Fibroblast of villous mesenchyme (primary cell): ENCODE measurements at places on chromosomes 16 and 17. TPM values are rescaled to one million over a fixed set of nuclear protein-coding genes. Genes with fewer than 3 reads are reported as not detected.

The ZNF652 gene
- total RNA-seq: 20.6 and 24.6 TPM in 2 replicates

The CES5A gene
- not detected in 2 replicates for total RNA-seq

The CYB561 gene
- total RNA-seq: 11.3 and 12.5 TPM in 2 replicates

The KRT36 gene
- total RNA-seq: under 0.01 TPM in 2 replicates

The RBBP6 gene
- total RNA-seq: 21.3 and 31.1 TPM in 2 replicates

The MOSMO gene
- total RNA-seq: 18.4 and 19.0 TPM in 2 replicates

The LPO gene
- total RNA-seq: not detected in 2 replicates

The ICAM2 gene
- total RNA-seq: 1.3 and 1.7 TPM in 2 replicates

The COA3 gene
- total RNA-seq: 52.2 and 66.4 TPM in 2 replicates

The EMP2 gene
- 10.6 and 13.0 TPM in 2 replicates for total RNA-seq

The DYNLL2 gene
- total RNA-seq: 11.6 and 12.5 TPM in 2 replicates

The PABPN1L gene
- total RNA-seq: not detected in 2 replicates

The MYLK3 gene
- total RNA-seq: under 0.01 and 0.64 TPM in 2 replicates

The TBC1D3E gene
- 0.32 TPM in 1 of 2 replicates, not detected in the other for total RNA-seq

The CORO6 gene
- total RNA-seq: 5.6 and 7.4 TPM in 2 replicates

The KRT33B gene
- under 0.01 and 0.32 TPM in 2 replicates for total RNA-seq

The KRTAP16-1 gene
- not detected in 2 replicates for total RNA-seq

The HSD11B2 gene
- total RNA-seq: not detected in 2 replicates

The COG7 gene
- total RNA-seq: 23.5 and 29.4 TPM in 2 replicates

The TVP23A gene
- total RNA-seq: not detected in 2 replicates

The FDXR gene
- total RNA-seq: 19.6 and 20.7 TPM in 2 replicates
